ENCODE measurements at places on chromosomes 4 and X.

- no peak for DNase-seq
These were observed 39.7 kb upstream of the OGT start for GRCh38 chrX:71493111-71493613.

DNA sequence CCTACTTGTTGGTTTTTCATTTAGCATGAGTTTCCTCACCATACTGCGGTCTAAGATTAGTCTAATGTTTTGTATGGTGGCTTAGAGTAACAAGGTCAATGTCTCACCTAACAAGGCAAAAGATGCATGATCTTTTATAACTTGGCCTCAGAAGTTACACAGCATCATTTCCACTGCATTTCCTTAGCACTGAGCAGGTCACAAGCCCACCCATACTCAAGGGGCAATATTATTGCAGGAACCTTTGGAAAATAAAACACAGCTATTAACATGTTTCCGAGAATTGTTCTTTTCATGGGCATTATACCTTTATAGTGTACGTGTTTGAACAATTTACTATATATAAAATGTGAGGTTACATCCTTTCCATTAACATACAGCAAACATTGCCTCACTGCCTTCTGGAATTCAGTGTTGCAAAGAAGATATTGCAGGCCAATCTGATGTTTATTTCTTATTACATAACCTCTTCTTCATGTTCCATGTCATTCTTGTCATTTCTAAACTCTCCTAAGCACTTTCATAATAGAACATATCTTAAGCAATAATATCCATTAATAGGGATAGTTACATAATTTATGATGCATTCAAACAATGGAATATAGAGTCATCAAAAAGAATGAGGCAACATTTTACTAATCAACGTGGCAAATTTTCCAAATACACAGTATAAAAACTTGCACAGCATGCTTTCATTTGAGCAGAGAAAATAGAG, 153.8 kb downstream of the AREG start:
- no peak for DNase-seq

- DNase-seq, result no peak
These were observed 2023.7 kb downstream of the ARAP2 start for GRCh38 chr4:34220601-34221000.

DNA sequence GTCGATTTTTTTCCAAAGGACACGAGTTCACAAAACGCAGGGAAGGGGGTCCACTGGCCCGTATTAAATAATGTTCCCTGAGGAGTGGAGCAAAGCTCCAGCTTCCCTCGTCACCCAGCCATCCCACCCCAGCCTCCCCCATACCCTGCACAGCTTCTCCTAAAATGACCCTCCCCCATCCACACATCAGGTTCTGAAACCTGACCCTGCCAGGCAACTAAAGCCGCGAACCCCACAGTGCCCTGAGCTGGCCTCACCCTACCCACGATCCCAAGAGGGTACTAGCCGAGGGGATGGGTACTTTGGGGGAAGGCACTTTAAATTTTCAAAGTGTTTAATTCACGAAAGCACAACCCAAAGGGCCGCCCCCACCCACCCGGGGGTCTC, 634 bp downstream of the APOO start:
- DNase-seq, result peak; percentile 53

DNA sequence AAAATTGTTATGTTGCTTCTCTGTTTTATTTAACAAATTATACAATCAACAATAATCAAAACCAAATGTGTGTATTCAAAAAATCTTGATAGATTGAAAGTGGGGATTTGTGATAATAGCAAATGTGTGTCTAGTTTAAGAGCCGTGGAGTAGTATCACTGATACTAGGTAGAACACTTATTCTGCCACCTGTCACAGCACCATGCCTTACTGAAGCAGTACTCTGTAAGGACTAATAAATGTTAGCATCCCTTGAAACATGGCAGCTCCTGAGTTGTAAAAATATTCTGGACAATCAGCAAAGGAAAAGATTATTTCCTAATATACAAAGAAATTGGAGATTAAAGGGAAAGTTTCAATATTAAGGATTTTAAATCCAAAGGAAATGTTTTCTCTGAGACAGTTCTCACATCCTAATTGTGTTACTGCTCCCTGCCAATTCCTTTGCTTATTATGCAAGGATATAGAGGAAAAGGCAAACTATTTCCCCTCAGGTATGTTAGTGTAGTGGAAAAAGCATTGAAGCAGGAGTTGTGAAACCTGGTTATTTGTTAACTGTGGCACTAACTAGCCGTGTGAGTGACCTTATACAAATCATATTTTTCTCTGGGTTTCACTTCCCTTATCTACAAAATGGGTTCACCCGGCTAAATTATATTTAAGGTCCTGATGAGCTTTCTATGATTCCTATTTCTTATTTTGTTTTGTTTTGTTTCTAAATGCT, 303.1 kb downstream of the ARHGAP24 start:
- no peak for DNase-seq

GRCh38 chrX:112672788-112673560, 6.8 kb downstream of the LHFPL1 start:
- DNase-seq, result no peak

DNA sequence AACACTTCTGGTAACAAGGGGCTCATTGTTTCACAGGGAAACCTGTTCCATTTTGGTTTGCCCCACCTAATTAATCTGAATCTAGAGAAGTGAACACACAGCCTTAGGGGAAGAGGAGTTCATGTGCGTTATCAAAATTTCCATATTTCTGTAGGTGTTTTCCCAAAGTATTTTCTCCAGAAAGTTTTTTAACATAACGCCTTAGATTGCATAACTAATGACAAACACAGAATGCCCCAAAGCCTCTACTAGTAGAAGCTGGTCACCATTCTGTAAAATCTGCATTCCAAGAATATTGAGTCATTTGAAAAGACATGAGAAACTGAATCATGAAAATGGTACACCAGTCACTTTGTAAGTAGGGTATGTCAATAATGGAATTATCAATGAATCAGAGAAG, 41.1 kb downstream of the IL13RA2 start:
- no peak for DNase-seq

- DNase-seq, result no peak
These were observed 123.5 kb upstream of the FAT4 start for GRCh38 chr4:125191232-125191631.

GRCh38 chr4:95610061-95610569, 61.3 kb upstream of the UNC5C start:
- DNase-seq, result no peak

GRCh38 chr4:121041307-121042090, 30.8 kb downstream of the NDNF start:
- DNase-seq, result no peak

DNA sequence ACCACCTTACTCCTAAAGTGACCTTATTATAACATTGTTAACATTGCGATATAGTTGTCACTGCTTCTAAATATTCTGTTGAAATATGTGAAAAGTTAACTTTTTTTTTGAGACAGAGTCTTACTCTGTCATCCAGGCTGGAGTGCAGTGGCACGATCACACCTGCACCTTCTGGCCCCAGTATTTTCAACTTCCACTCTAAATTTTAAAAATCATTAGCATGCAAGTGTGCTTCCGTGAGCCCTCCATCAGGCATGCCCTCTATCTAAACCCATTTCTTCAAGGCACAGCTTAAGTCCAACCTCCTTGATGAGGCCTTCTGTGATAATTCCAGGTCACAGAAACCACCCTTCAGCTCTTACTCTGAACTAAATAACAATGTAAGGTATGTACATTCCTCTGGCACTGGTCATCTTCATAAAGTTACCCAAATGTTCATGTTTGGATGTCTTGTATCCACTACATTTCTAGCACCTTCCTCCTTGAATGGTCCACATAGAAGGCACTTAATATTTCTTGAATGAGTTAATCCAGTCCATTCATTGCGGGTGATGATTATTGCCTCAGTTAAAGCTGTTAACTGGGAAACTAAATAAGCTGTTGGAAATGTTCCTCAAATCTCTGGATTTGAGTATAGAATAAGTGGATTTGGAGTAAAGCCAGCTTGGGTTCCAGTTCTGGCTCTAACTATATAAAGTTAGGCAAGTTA, 38.6 kb upstream of the TMEM131L start:
- DNase-seq, result no peak

DNA sequence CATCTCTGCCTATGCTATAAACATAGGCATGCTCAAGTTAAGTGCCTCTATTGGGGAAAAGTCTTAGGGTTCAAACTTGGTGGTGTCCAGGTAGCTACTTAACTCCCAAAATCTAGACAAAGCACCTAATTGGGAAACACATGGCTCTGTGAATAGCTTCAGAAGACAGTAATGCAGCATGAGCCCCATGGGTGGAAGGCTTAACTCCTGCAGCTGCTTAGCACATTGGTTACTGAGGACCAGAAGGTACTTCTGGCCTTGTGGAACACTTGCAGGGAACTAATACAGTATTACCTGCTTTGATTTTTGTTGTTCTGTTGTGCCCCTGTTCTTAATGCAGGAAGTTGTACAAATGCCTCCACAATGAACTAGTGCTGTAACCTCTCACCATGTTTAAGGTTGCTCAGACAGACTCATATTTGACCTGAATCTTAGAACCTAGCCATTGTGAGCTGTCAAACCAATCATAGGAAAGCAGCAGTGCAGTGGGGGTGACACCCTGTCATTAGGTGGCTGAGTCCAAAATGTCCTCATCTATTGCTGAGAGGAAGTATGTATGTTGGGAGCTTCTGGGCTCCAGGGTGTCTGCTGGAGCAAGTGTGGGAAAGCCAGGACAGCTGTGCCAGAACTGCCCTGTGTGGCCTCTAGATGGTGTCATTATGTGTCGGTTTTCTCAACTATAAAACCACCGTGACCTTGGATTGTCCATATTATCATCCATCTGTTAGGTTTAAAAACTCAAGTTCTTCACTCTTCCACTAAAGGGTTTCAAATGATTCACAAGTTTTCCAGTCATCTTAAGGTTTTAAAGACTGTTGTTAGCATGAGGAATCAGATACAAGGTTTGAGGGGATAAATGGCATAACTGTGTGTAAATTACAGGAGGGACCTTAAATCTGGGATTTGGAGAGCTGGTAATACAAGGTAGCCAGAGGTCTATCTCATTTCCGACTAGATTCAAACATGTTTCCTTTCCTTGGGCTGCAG, 69.9 kb upstream of the WDR1 start:
- peak; percentile 0 for DNase-seq

GRCh38 chr4:30783751-30784150, 63.6 kb downstream of the PCDH7 start:
- DNase-seq, result no peak

DNA sequence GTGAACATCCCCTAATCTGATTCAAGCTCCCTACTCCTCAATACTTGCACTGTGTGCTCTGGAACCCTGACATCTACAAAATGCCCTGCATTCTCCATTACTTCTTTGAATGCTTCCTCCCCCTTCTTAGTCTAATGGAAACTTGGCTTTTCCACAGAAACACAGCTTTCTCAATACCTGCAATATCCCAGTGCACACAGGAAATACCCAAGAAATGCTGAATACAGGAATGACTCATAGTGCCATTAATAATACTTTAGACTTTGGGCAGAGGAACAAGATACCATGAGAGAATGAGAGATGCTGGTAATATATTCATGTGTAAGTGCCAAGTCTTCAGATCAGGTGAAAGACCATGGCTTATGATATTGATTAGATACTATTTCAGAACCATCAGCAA, 5.6 kb downstream of the QRFPR start:
- no peak for DNase-seq

DNA sequence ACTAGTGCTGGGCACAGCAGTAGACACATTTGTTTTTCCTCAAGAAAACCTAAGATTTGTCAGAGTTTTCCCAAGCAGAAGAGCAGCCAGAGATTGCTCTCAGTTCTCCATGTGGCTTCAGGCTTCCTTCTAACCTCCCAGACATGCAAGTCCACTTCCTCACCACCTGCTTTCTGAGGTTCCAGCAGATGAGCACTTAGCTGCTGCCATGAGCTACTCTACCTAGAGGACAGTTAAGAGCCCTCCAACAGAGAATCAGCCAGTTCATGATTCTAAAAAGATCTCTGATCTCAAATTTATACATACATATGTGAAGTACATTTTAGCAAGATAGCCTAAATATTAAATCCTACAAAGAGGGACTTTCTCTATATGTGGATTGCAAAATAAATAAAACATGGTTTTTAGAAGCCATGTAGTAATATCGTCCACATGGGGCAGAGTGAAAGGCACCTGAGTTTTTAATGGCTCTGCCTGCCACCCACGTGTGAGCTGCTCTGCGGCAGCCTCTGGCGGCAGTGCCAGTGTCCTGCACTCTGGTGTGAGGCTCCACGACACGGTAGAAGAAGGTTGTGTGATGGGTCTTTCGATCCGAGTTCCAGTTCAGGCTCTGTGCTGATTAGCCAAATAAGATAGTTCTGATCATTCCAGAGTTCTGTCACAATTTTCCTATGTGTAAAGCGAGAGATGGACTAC, 10.3 kb downstream of the CYP4V2 start:
- peak; percentile 5 for DNase-seq

DNA sequence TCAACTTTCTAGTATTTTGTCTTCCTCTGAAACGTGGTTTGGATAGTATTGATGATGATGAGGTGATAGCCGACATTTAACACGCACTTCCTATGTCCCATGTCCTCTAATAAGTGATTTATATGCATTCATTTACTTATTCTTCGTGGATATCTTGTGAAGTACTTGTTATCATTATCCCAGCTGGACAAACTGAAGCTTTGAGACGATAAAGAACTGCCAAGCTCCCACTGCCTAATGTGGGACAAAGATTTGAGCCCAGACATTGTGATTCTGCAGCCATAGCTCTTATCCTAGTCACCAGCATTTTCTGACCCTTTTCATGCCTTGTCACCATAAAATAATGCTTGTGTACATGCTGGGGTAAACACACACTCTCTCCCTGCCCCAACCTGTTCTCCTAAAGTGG, 92.5 kb downstream of the RAPGEF2 start:
- DNase-seq, result no peak

GRCh38 chr4:180828455-180829018, 1414.7 kb upstream of the TENM3 start:
- DNase-seq, result peak; percentile 81

DNA sequence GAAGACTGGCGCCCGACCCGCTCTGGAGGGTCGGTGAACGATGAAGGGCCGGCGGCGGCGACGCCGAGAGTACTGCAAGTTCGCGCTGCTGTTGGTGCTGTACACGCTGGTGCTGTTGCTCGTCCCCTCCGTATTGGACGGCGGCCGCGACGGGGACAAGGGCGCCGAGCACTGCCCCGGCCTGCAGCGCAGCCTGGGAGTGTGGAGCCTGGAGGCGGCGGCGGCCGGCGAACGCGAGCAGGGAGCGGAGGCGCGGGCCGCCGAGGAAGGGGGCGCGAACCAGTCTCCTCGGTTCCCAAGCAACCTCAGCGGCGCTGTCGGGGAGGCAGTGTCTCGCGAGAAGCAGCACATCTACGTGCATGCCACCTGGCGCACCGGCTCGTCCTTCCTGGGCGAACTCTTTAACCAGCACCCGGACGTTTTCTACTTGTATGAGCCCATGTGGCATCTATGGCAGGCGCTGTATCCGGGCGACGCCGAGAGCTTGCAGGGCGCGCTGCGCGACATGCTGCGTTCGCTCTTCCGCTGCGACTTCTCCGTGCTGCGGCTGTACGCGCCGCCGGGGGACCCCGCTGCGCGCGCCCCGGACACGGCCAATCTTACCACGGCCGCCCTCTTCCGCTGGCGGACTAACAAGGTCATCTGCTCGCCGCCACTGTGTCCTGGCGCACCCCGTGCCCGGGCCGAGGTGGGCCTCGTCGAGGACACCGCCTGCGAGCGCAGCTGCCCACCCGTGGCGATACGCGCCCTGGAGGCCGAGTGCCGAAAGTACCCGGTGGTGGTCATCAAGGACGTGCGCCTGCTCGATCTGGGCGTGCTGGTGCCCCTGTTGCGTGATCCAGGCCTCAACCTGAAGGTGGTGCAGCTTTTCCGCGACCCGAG, 568 bp downstream of the CHST7 start:
- DNase-seq, result peak; percentile 83

Data from NCI-H69 (cell line).